NCI-H2171 (cell line): ENCODE measurements at places on chromosomes 2 and 18.

GRCh38 chr2:235000426-235001236 is 48.8 kb downstream of the SH3BP4 start:
- DNase-seq = no peak

GRCh38 chr2:7913974-7914373 is 767.9 kb upstream of the ID2 start:
- no peak for DNase-seq

DNA sequence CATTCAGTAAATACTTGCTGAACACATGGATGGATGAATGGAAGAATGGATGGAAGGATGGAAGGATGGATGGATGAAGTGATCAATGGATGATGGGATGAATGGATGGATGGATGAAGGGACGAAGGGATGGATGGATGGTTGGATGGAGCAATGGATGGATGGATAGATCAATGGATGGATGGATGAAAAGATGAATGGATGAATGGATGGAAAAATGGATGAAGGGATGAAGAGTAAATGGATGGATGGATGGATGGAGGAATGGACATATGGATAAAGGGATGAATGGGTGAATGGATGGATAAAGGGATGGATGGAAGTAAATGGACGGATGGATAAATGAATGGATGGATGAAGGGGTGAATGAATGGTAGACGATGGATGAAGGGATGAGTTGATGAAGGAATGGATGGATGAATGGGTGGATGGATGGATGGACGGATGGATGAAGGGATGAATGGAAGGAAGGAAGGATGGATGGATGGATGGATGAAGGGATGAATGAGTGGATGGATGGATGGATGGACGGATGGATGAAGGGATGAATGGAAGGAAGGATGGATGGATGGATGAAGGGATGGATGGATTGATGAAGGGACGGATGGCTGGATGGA is 13.9 kb upstream of the ID2 start:
- no peak for DNase-seq

DNA sequence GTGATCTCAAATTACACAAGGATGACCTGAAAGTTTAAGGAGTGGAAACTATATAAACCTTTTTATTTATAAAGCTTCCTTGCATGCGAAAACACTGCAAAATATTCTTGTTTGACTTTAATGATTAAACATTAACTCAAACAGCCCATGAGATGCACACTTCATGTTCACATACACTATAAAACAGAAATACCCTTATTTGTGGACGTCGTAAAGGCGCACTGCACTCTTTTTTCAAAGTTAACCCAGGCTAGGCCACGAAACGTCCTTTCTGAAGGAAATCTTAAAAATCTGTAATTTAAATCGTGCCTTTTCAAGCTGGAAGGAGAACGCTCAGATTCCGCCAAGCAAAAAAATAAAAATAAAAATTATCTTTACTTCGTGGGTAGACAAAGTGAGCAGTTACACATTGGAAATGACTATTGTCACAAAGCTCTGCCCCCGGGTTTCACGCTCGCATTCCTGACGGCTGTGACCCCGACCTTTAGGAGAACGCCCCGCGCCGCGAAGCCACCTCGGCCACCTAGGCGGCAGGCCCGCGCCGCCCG is 728 bp downstream of the FAM168B start:
- no peak for DNase-seq

DNA sequence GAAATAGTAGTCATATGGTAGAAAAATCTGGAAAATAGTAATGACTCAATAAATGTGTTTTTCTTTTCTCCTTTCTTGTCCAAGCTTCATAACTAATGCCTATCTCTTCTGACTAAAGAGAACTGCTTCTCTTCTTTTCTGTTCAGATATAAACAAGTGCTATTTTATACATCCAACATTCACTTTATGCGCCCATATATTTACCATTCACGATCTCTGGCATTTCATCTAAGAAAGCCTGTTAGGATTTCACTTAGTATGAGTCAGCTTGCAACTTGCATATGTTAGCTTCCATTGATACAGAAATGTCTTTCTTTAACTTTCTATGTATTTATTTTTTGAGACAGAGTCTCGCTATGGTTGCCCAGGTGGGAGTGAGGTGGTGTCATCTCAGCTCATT is 224.9 kb downstream of the VAPA start:
- no peak for DNase-seq
